ENCODE measurements at places on chromosomes 2 and 18. TPM values are rescaled to one million over a fixed set of nuclear protein-coding genes. Genes with fewer than 3 reads are reported as not detected.

GRCh38 chr2:71339685-71340084 lies 8.1 kb downstream of the ZNF638 start:
- DNase-seq: no peak

The EPG5 gene
- 27.7 TPM for total RNA-seq

DNA sequence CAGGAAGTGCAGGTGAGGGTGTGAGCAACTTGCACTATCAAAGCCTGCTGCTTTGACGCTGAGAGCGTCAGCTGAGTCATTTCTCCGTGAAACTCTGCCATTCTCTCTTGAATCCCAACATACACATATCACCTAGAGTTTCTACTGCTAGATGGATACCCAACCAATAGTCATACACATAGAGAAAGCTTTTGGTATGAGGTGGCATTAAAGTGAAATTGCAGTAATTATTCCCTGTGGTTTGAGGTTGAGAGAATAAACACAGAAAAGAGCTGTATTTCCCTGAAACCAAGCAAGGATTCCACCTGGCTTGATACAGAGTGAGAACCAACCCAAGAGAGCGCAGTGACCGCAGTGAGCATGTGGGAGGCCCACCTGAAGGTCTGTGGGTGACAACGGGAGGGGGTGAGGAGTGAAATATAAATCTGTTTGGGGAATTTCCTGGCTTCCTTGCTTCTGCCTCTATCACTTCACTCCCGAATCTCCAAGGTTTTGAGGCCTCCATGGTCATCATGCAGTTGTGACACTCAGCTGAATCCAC lies 28.8 kb upstream of the TMEM18 start:
- DNase-seq: no peak

DNA sequence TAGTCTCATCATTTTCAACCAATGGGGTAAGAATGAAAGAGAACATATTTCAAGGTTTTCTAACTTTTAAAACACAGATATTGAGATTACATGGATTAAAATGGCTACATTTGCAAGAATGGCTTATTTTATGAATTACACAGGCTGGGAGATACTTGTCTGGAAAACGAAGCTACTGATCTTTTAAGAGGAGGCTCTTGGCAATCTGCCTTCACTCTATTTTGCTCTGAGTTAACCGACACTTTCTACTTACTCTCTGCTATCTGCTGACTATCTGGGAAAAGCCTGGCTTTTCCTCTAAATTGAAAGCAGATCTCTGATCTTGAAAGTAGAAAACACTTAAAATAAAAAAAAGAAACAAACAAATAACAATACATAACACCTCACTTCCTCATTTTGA lies 325.4 kb upstream of the LINC00305 start:
- DNase-seq: no peak

The DPP4 gene
- total RNA-seq: 447 TPM

DNA sequence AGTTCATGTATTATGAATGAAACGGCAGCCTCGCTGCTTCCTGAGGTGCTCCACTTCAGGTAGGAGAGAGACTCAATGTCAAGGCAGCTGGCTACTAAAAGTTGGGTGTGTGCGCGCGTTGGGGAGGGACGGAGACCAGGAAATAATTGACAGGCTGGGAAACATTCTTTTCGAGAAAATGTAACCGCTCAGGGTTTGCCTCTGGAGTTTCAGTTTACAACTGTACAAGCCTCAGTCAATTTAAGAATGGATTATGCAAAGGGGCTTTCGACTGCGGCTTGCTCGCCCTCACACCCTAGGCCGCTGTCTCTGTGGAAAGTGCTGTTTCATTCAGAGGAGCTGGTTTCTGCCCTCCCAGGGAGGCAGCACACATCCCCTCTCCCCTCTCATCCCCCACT lies 4.4 kb upstream of the SPRED2 start:
- DNase-seq: no peak

- no peak for DNase-seq
Measured at GRCh38 chr18:49934457-49934856, 121.1 kb upstream of the ACAA2 start.

GRCh38 chr2:3145471-3146021 lies 232.1 kb downstream of the EIPR1 start:
- DNase-seq: no peak

DNA sequence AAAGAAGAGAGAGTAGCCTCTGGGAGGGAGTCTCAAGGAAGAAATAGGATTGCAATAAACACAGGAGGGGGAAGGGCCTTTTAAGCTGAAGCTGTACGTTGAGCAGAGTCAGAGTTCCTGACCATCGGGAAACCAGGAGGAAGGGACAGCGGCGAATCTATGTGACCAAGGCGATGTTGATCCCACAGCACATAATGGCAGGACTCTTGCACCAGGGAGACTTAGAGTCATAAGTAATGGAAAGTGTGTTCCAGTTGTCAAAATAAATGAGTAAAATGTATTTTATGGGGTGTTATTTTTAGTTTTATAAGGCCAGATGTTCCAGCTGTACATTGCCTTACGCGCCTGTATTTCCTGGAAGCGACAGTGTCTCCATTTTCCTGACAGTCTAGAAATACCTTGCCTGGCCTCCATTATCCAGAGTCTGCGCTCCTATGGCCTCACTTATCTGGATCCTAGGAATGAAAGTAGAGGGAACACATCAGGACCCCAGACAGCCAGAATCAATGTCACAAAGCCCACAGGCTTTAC lies 152.8 kb upstream of the COPS8 start:
- no peak for DNase-seq

GRCh38 chr2:153394247-153394646 lies 84.3 kb downstream of the RPRM start:
- no peak for DNase-seq

DNA sequence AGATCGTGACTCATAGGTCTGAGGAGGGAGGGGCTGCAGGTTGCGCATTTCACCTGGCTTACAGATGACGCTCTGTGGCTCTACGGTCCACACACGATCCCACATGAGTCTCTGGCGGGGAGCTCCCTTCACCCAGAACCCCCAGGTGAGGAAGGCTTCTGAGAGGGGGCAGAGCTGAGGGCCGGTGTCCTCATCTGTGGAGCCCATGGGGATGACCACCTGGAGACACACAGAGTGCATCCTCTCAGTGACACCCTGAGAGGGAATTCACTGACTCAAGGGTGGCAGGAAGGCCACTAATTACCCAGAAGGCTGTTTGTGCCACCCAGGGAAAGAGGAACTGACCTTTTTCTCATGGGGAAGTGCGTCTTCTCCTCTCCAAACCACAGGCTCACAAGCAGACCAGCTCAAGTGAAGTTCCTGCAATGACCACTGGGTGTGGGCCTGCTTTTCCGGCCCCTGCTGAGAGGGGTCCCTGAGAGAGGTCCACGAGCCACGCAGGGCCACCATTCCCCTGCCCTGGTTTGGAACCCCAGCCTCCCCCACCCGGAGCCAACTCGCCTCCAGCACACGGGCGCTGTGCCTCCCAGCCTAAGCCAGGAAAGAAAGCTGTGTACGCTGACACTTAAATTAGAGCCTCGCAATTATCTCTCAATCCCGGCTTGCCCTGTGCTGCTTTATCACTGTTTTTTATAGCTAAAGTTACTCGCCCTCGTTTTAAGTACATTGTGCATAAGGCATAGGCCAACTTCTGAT lies 114.1 kb downstream of the BCL11A start:
- DNase-seq: peak; percentile 86
